ENCODE measurements at places on chromosomes 4 and X.

GRCh38 chr4:75512386-75513211, 1.6 kb downstream of the RCHY1 start:
- no peak for DNase-seq

GRCh38 chr4:147309434-147309833, 171.5 kb upstream of the EDNRA start:
- DNase-seq, result no peak

DNA sequence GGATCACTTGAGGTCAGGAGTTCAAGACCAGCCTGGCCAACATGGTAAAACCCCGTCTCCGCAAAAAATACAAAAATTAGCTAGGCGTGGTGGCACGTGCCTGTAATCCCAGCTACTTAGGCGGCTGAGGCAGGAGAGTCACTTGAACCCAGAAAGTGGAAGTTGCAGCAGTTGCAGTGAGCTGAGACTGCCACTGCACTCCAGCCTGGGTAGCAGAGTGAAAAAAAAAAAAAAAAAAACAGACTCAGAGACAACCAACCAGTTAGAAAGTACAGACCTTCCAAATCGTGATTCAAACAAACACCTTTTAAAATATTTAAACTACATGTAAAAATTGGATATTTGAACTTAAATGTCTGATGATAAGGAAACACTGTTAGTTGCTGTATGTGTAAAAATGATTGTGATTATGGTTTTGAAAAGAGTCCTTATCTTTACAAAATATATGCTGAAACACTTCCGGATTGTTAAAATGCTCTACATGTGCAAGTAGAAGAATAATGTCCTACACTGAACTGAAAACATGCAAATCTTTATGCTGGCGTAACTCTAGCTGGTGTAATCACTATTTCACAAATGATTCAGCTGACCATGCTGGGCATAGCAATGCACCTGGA, 37.8 kb downstream of the SH3KBP1 start:
- no peak for DNase-seq

- DNase-seq, result no peak
Observed at GRCh38 chr4:41257257-41257901, 651 bp downstream of the UCHL1 start.

GRCh38 chr4:182818926-182819730, 98.1 kb downstream of the DCTD start:
- no peak for DNase-seq

GRCh38 chrX:103678199-103678993, 8.1 kb downstream of the MORF4L2 start:
- DNase-seq, result no peak
